ENCODE measurements at places on chromosomes 4 and X. TPM values are rescaled to one million over a fixed set of nuclear protein-coding genes. Genes with fewer than 3 reads are reported as not detected.

The S100P gene
- total RNA-seq: 0.59 TPM

The CLIC2 gene
- total RNA-seq: 11.0 TPM

The ESX1 gene
- not detected for total RNA-seq

The ABLIM2 gene
- 0.93 TPM for total RNA-seq

The CYLC1 gene
- total RNA-seq: not detected

The NOCT gene
- 3.5 TPM for total RNA-seq

The POU3F4 gene
- total RNA-seq: not detected

The SLC30A9 gene
- total RNA-seq: 34.1 TPM

The RTL5 gene
- 4.1 TPM for total RNA-seq

The FAM47A gene
- not detected for total RNA-seq

The NPY2R gene
- not detected for total RNA-seq

The BEX4 gene
- 2.3 TPM for total RNA-seq

Measured in right lobe of liver (tissue), 6 donors.